ENCODE measurements at places on chromosomes 1 and 21.

DNA sequence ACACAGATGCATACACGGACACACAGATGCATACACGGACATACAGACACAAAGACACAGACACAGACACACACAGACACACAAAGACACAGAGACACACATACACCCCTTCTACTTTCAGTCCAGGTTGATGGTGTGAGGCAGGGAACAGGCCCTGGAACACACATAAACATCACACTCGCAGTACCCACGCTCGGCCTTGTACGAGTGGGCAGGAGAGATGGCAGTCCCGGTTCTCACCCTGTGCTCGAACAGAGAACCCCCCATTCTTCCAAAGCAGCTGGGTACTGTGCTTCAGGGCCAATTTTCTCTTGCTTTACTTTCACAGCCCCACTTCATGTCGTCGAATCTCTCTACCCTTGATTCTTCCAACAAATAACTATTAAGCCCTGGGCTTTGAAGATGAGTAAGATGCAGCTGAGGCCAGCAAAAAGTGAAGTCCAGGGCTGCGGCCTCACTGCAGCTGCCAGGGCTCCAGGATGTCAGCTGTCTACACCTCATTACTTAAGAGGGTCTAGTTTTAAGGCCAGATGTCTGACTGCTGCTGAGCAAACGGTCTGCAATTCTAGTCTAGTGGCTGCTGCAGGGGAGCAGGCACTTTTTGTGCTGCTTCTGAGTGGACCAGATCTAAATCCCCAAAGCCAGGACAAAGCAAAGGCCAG is 90.1 kb downstream of the PGBD5 start:
- no peak for DNase-seq

- DNase-seq = no peak
These were observed 125.3 kb upstream of the CACYBP start for GRCh38 chr1:174874331-174875053.

DNA sequence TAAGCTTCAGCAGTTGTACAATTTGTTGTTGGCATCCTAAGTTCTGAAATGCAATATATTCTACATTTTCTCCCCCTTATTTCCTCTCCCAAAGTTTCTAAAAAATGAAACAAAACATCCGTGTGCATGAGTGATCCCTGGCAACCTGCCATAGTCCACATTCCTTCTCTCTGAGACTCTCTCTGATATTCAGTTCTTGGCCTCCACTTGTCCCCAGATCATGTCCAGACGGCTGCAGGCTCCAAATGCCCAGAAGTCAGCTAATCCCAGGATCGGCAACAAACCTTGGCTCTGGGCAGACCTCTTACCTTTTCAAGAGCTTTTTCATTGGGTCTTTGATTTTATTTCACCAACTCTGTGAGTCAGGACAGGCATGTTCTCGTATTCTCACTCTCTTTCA is 187.8 kb downstream of the ETS2 start:
- DNase-seq = peak; percentile 69

DNA sequence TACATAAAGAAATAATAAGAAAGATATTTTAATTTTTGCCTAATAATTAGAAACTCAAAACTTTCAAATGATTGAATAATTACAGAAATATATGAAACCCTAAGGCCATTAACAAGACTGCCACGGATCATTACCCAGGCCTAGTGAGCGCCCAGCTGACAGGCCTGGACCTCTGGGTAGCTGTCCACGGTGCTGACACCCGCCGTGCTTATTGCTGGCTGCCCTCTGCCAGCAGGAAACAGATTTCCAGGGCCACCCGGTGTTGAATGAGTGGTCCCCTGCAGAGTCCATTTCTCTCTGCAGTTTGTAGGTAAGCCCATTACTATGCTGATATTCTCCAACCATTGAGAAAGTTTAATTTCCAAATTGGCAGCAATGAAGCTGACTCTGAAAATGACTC is 254.4 kb upstream of the GJB5 start:
- peak; percentile 3 for DNase-seq

DNA sequence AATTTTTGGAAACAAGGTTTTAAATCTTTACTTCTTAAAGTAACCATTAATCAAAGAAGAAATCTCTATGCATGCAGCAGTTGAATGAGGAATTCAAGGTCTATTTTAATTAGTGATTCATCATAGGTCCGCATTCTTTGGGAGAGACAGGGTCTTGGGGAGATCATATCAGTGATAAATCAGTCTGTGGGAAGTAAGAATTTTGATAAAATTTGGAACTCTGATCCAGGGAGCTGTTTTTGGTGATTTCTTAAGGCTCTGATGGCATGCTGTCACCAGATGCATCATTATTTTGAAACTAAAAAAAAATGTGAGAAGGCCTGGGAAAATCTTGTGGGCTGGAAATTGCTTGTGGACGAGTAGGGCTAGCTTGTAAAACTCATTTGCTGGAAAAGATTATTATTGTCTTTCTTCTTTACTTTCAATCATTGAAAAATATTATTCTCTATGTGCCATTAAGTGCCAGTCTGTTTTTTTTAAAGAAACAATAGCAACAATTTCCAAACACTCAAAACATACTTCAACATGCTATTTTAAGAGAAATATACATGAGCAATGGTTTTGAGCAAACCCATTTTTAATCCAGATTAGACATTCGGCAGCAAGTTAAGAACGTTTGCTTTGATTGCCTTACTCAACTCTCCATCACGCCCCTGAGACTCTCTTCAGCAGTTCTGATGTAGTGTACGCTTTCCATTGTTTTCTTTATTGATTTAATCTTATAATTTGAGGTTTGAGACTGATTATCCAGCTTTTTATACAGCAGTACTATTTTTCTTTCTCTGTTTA is 62.6 kb downstream of the ZBTB18 start:
- peak; percentile 49 for DNase-seq

DNA sequence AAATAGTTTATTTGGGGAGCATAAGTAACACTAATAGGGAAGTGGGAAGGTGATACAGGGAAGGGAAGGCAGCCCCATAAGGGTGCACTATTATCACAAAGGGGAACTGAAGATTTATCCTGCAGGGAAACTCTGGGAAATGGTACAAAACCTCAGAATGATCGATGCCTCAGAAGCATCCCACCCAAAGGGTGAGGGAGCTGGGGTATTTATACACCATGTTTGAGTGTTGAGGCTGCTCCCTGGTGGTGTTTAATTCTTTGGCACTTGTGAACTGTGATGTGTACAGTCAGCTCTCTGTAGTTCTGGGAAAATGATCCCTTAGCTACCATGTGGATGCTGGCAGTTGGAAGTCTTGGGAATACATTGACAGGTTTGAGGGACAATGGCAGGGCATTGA is 5.1 kb upstream of the TRIM62 start:
- DNase-seq = no peak

DNA sequence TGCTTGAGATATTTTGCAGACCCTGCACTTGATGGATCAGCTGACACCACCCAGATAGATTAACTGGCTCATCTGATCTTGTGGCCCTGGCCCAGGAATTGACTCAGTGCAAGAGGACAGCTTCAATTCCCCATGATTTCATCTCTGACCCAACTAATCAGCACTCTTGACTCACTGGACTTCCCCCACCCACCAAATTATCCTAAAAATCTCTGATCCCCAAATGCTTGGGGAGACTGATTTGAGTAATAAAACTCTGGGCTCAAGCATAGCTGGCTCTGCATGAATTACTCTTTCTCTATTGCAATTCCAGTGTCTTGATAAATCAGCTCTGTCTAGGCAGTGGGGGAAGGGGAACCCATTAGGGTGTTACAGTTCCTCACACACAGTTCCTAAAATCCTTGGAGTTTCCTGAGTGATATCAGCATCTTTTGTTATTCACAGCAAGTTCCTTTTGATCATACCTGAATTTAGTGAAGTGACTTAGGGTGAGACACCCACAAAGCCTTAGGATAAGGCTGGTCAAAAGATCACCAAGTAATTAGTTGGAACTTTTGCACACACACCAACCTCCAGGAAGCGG is 104.2 kb downstream of the COP1 start:
- peak; percentile 20 for DNase-seq

DNA sequence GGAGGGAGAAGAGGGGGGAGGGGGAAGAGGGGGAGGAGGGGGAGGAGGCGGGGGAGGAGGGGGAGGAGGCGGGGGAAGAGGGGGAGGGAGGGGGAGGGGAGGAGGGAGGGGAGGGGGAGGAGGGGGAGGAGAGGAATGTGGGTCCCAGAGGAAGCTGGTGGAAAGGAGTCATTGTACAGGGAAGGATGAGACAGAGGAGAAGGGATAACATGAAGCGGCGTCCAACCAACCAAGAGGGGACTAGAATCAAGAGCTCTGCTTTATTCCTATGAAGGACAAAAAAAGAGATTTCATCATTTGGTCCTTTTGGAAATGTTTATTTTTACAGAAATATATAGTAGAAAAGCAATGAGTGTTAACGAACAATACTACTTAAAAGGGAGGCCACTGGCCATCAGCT is 24.5 kb downstream of the COA6 start:
- no peak for DNase-seq

GRCh38 chr1:41704196-41704595 is 214.5 kb downstream of the HIVEP3 start:
- DNase-seq = no peak

- no peak for DNase-seq
These were observed 48.6 kb upstream of the LRRC52 start for GRCh38 chr1:165494949-165495857.

- no peak for DNase-seq
These were observed 5.0 kb downstream of the WNT3A start for GRCh38 chr1:228011721-228012311.

DNA sequence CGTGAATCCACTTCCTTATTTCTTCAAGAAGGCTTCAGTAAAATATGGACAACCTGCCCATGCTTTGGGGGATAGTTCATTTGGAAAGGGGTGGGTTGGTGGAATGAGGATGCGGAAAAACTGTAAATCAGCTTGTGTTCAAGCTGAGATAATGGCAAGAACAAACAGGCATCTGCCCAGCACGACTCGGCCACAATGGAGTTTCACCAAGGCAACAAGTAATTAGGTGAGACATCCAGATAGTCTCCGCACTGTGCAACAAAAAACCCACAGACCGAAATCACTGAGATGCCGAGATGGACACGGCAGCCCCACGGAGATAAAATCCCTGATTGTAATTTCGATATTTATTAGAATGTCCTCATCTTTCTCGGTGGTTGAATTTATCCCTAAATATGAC is 455.2 kb downstream of the AJAP1 start:
- DNase-seq = no peak

DNA sequence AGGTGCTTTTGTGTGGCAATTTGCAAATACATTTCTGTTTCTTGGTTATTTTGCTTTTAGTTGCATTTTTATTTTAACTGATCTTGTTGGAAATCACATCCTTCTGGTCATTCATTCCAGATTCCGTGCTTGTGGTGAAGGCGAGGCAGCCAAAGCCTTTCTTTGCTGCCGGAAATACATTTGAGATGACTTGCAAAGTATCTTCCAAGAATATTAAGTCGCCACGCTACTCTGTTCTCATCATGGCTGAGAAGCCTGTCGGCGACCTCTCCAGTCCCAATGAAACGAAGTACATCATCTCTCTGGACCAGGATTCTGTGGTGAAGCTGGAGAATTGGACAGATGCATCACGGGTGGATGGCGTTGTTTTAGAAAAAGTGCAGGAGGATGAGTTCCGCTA is 34.8 kb upstream of the CD101 start:
- DNase-seq = no peak

GRCh38 chr1:18886003-18886335 is 16.4 kb downstream of the ALDH4A1 start:
- DNase-seq = peak; percentile 42

DNA sequence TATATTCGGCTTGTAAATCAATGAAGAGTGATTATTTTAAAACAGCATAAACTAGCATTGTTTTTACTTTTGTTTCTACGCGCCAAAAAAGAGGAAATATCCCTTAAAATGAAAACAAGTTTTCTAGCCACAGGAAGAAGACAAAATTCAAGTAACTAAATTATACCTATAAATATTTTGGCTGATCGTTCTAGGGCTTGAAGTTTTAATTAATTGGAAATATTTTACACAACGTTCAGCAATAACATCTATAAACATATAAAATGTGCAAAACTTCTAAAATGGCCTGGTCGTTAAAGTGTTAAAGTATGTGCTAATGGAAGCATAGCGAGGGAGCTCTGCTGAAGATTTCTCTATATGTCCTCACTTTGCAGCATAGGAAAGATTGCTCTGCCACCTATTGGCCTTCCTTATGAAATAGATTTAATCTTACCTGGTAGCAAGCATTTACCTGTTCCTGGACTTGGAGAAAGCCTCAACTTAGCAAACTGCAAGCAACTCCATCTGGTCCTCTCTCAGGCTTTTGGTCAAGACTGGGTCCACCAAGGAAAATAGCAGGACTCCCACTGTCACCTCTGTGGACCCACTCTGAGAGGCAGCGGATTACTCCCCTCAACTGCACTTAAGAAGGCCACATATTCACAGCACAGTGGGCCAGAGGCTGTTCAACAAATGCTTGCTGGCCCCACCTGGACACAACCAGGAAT is 351.3 kb upstream of the RUNX1 start:
- peak; percentile 51 for DNase-seq

DNA sequence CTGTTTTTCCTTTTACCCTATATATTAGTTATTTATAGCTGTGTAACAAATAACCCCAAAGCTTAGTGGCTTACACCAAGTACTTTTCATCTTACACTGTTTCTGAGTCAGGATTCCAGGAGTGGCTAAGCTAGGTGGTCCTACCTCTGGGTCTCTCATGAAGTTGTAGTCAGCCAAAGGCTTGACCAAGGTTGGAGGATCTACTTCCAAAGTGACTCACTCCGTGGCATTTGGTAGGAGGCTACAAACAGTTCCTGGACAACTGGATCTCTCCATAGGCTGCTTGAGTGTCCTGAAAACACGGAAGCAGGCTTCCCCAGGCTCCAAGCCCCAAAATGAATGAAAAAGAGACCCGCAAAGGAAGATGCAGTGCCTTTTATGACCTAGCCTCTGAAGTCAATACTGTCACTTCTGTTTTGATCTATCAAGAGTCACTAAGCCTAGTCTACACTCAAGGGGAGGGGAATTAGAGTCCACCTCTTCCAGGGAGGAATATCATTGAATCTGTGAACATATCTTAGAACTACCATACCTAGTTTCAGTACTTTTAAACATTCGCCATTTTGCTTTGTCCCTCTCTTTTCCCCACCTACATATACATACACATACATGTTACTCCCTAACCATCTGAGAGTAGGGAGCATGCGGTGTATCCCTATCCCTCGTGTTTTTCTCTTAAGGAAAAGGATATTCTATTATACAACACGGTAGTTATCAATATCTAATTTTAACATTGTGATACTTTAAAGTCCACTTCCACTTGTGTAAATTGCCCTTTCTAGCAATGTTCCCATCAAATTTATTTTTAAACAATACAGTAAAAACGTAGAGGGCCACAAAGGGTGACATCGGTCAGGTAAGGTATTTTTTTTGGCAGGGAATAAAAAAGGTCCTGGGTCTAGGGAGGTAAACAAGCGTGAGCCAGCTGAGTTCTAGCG is 67.2 kb downstream of the SLC35A3 start:
- DNase-seq = peak; percentile 54

GRCh38 chr1:230077436-230078213 is 10.6 kb downstream of the GALNT2 start:
- DNase-seq = no peak

- DNase-seq = peak; percentile 89
These were observed 450 bp upstream of the POU3F1 start for GRCh38 chr1:38046884-38047602.

GRCh38 chr1:71649608-71650007 is 568.8 kb upstream of the ZRANB2 start:
- no peak for DNase-seq

GRCh38 chr1:174743654-174744561 is 255.8 kb upstream of the CACYBP start:
- no peak for DNase-seq
